ENCODE measurements at places on chromosomes 6 and 20.

DNA sequence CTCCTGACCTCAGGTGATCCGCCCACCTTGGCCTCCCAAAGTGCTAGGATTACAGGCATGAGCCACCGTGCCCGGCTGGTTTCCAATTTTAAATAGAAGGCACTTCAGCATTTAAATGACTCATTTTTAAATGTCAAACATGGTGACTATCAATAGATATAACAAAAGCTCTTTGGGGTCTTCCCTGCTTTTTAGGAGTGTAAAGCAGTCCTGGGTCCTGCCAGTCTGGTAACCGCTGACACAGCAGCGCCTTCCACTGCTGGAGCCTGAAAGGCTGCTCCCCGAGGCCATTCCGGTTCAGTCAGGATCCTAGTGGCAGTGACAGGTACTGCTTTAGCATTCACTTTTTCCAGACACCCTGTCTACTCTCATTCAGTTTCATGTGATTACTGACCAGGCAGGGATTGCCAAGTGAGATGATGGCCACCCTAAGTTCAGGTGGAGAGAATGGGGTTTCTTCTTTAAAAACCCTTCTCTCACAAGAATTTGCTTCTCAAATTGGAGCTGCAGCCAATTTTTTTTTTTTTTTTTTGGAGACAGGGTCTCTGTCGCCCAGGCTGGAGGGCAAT, 5.1 kb downstream of the DIDO1 start:
- H3K4me1 ChIP-seq, result peaks cover 37% of the 10 kb centered on the region
- H3K27ac ChIP-seq, result peak overlapping the region; percentile 35
- peak; percentile 81 for DNase-seq
- no peak overlapping the region for H3K4me3 ChIP-seq

DNA sequence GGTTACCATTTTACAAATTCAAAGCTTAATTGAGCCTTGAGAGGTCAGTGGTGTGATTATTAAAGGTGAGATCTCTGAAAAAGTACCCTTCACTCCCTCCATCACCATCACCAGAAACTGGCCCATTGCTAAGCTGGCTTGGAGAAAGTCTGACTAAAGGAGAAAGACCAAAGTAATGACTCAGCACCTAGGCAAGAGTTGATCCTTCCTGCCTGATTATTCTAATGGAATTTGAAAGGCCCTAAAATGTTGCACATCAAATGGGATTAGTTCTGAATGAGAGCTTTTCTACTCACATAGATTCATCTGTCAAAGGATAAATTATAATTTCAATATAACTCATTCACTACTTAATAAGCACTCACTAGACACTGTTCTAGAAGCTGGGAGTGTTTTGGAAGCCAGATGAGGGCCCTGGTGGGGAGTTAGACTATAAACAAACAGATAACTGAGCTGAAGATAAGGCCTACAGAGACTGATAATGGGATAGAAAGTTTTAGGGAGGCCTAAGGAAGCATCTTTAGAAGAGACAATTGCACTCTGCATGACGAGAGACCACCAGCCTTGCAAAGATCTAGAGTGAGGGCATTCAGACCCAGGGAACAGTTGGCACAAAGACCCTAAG, 366.7 kb downstream of the SYNE1 start:
- H3K27ac ChIP-seq, result no peak overlapping the region
- H3K4me3 ChIP-seq, result no peak overlapping the region
- peaks cover 71% of the 10 kb centered on the region for H3K36me3 ChIP-seq
- no peak for DNase-seq
- H3K4me1 ChIP-seq, result no peaks in the 10 kb centered on the region

DNA sequence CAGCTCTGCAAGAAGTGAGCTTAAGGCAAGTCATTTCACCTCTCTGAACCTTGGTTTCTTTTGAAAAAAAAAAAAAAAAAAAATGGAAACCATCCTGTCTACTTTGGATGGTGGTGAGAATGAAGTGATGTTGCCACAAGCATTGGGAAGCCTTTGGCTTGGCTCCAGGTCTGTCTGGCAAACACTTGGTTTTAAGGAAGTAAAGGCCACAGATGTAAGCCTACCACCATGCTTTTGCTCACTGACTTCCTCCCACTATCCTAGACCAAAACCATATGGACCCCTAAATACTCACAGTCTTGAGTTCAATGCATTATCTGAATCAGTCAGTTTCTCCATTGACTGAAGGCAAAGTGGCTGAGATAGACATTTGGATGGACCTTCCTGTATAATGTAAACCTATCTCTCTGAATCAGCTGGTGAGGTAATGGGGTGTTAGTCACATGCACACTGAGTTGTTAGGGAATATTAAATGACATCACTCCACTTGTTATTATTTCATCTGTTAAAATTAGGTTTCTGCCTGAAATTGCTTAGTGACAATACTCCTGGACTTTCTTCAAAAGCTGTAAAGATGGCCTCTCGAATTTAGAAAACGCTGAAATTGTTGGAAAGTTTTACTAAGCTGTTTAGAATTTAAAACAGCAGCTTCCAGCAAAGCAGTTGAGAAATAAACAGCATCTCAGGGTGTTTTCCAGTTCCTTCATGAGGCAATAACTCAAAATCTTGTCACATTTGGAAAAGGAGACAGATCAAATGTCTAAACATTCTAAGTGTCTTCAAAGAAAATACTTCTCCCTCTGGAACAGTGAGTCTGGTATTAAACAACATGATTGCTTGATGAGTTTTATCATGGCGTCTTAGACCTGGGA, 833.5 kb downstream of the DHX35 start:
- H3K27ac ChIP-seq, result no peak overlapping the region
- H3K4me3 ChIP-seq, result no peak overlapping the region
- H3K27me3 ChIP-seq, result no peaks in the 10 kb centered on the region
- H3K4me1 ChIP-seq, result no peaks in the 10 kb centered on the region
- no peak for DNase-seq
- no peaks in the 10 kb centered on the region for H3K36me3 ChIP-seq

DNA sequence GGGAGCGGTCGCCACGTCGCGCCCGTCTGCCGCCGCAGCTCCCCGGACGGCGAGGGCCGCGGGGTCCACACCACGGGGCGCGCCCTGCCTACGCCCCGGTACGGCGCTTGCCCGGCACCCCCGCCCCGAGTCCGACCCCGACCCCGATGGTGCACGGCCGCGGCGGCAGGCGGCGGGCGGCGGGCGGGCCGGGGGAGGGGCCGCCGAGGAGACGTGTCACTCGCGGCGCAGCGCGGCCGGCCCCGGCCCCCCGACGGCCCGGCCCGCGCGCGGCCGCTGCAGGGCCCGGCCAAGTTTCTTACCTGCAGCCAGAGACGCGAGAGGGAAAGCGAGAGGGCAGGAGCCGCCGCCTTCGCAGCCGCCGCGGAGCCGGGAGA, 328 bp downstream of the RRBP1 start:
- H3K4me3 ChIP-seq, result peak overlapping the region; percentile 87
- no peak for DNase-seq
- peaks cover 8% of the 10 kb centered on the region for H3K4me1 ChIP-seq
- H3K27ac ChIP-seq, result peak overlapping the region; percentile 68
- H3K36me3 ChIP-seq, result peaks cover 6% of the 10 kb centered on the region
- H3K27me3 ChIP-seq, result peaks cover 31% of the 10 kb centered on the region

DNA sequence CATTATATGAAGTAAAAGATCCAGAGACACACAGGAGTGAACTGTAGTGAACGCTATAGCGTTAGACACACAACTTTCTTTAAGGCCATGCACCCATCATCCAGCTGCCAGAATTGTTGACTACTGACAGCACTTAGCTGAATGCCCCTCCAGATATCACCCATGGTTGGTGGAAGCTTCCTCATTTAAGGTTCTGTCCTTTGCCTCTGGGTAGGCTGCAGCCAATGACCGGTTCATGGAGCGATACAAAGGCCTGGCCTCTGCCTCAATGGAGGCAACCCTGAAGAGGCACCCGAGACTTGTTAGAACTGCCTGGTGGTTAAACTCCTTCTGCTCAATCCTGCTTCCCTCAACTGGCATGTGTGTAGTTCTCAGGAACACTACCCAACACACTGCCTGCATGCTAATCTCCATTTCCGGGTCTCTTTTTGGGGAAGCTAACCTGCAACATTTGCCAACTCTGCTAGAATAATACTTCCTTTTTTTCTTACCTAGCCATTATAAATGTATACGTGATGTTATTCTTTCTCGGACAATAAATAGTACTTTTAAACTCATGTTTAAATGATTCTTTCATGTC, 49.8 kb upstream of the THEMIS start:
- no peaks in the 10 kb centered on the region for H3K4me1 ChIP-seq
- H3K27ac ChIP-seq, result no peak overlapping the region
- DNase-seq, result no peak
- no peaks in the 10 kb centered on the region for H3K27me3 ChIP-seq

DNA sequence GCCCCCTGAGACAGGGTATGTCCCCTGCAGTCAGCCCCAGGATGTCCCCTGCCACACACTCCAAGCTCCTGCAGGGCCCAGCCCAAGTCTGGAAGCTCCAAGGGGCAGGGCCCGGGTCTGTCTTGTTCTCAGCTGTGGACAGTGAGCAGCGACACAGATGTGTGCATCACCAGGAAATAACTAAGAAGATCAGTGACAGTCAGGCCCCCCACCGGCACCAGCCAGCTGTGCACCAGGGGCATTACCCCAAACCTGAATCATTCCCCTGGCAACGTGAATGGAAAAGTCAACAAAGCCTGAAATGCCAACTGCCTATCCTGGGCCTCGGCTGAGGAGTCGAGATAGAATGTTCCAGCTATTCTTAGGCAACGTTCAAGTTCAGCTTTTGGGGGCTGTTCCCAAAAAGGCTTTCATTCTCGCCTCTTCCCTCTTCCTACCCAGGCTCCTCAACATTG, 105.0 kb downstream of the PREX1 start:
- no peaks in the 10 kb centered on the region for H3K36me3 ChIP-seq
- no peak overlapping the region for H3K27ac ChIP-seq
- no peak overlapping the region for H3K4me3 ChIP-seq
- H3K4me1 ChIP-seq, result no peaks in the 10 kb centered on the region

DNA sequence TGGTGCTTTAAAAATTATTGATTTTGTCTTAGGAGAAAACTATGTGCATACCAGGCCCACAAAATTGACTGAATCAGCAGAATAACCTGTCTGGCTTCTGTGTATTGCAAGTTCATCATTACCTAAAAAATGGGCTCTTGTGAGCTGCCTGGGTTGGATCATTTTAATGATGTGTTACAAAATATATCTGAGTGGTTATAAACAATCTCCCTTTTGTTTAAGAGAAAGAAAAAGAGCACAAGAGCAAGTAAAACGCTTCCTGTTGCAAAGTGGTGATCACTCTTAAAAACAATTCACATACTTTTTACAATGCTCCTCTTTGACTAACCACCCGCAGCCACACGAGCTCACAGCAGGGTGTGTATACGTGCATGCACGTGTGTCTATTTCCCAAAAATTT, 335.1 kb downstream of the HDGFL1 start:
- no peak overlapping the region for H3K27ac ChIP-seq
- H3K36me3 ChIP-seq, result no peaks in the 10 kb centered on the region
- DNase-seq, result no peak
- no peaks in the 10 kb centered on the region for H3K4me1 ChIP-seq

GRCh38 chr20:2691663-2692035, 931 bp upstream of the EBF4 start:
- no peak for DNase-seq
- peaks cover 28% of the 10 kb centered on the region for H3K4me1 ChIP-seq
- no peaks in the 10 kb centered on the region for H3K36me3 ChIP-seq
- no peaks in the 10 kb centered on the region for H3K27me3 ChIP-seq
- H3K4me3 ChIP-seq, result peak overlapping the region; percentile 60

GRCh38 chr6:130136798-130137197, 86.0 kb downstream of the SAMD3 start:
- peaks cover 9% of the 10 kb centered on the region for H3K36me3 ChIP-seq
- no peaks in the 10 kb centered on the region for H3K4me1 ChIP-seq
- no peak overlapping the region for H3K4me3 ChIP-seq
- H3K27me3 ChIP-seq, result no peaks in the 10 kb centered on the region
- H3K27ac ChIP-seq, result no peak overlapping the region
